NCI-H1436 treated with DMSO at 0.1 percent for 48 hours (cell line): ENCODE measurements at places on chromosomes 16 and 17.

GRCh38 chr16:74372369-74372768 is 3.7 kb upstream of the NPIPB15 start:
- DNase-seq: no peak

DNA sequence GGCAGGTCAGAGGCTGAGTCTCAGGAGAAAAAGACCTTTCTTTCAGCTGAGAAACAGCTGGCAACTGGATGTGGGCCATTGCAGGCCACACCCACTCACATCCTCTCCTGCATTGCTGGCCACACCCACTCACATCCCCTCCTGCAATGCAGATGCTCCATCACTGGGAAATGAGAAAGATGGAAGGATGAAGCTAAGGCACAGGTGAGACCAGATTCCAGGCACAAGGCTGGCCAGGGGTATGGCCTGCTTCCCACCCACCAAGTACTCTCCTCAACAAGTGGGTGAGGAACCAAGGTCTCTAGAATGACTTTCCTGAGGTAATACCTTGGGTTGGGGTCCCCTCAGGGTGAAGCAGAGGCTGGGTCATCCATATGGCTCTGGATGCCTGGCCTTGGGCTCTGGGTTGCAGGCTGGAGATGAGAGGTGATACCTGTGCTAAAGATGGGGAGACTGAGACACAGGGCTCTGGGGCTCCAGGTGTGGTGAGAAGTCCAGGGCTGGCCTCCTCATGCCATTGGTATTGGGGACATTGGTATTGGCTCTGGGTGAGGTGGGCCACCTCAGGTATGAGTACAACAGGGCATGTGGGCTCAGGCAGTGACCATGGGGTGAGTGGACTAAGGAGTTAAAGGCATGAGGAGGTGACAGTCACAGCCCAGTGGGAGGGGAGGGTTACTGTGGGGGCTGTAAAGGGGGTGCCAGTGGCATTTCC is 1726.8 kb downstream of the TP53TG3F start:
- no peak for DNase-seq

DNA sequence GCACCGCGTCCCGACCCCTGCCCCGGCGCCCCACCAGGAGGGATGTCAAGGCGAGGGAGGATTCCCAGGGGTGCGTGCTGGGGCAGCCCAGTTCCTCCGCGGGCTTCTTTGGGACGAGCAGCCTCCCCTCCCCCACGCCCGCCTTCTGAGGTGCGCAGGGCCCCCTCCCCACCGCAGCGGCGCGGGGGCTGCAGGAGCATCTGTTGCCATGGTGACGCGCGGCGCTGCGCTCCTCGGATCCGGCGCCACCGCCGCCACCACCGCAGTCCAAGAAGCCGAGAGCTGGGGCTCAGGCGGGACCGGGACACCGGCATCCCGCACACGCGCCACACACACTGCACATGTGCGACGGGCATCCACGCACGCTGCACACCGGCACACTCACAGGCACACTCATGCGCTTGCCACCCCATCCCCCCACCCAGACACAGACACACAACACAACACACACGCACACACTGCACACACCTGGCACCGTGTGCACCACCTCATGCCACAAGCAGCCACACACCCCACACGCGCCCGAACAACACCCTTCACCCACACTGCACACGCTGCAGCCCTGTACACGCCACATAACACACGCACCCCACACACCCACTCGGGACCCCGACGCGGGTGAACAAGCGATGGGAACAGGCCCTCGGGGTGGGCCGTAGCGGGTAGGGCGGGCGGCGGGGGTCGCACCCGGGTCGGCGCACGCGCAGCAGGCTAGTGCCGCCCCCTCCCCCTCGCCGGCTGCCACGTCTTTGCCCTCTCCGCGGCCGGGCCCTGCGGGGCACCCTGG is 17.0 kb downstream of the ENPP7 start:
- DNase-seq: no peak

- DNase-seq: no peak
These were observed 1.1 kb downstream of the CHTF8 start for GRCh38 chr16:69131167-69131838.

GRCh38 chr17:82297280-82297713 is 20.1 kb downstream of the CD7 start:
- no peak for DNase-seq

GRCh38 chr17:75124041-75124818 is 7.3 kb downstream of the NT5C start:
- DNase-seq: peak; percentile 40

- no peak for DNase-seq
These were observed 10.0 kb downstream of the BAIAP2 start for GRCh38 chr17:81044764-81045589.

GRCh38 chr17:77701996-77702395 is 256.5 kb upstream of the TNRC6C start:
- DNase-seq: no peak

GRCh38 chr17:55318081-55318480 is 53.3 kb downstream of the HLF start:
- DNase-seq: no peak

DNA sequence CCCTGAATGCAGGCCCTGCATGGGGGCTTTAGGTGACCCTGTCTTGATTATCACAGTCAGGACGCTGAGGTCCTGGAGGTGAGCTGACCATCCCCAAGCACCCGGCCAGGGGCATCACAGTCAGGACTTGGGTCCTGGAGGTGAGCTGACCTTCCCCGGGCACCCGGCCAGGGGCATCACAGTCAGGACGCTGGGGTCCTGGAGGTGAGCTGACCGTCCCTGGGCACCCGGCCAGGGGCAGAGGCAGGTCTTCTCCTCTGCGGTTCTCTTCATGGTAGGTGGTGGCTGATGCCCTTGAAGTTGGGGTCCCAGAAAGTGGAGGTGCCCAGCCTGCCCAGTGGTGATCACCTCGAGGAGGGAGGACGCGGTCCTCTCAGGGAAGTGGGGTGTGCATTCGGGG is 36.2 kb upstream of the GSE1 start:
- no peak for DNase-seq

GRCh38 chr17:70017112-70017511 is 57.9 kb upstream of the KCNJ16 start:
- DNase-seq: no peak

DNA sequence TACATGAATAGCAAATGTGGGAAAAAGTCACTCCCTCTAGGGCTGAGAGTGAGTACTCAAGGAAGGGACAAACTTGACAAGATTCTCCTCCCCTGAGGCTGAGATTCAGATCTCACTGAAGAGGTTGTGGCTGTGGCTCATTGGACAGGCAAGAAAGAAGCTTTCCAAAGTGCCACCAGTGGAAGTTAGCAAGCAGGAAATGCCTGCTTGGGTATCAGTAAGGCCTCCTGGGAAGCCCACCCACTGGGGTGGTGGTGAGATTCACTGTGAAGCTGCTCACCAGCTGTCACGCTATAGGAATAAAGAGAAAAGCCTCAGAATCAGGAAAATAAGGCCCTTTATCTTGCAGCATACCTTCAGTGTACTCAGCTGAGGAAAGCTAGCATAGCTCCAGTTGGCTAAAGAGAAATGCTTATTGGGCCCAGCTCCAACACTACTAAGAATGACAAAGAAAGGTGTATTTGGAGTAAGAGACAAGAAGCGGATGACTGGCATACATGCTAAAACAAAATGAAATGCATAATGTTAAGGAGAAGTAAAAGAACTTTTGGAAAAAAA is 274.4 kb upstream of the TOM1L1 start:
- DNase-seq: no peak

- no peak for DNase-seq
These were observed 17.2 kb downstream of the CD7 start for GRCh38 chr17:82300228-82300627.

- DNase-seq: no peak
These were observed 25.4 kb downstream of the PCTP start for GRCh38 chr17:55776271-55776670.

DNA sequence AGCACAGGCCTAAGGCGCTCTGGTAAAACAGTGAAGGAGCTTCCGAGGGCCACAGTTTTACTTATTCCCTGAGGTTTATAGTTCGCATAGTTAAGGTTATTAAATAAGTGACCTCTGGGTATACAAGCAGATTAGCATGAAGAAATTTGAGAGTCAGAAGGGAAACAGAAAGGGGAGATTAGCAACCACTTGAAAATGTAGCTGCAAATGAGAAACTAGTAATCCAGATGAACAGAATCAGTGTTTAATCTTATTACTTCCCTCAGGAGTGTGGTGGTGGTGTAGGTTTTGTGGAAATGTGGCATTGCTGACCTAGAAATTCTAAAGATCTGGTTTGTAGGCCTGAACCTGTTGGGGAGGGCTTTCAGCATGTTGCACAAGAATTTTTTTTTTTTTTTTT is 130.4 kb downstream of the CCDC182 start:
- no peak for DNase-seq

DNA sequence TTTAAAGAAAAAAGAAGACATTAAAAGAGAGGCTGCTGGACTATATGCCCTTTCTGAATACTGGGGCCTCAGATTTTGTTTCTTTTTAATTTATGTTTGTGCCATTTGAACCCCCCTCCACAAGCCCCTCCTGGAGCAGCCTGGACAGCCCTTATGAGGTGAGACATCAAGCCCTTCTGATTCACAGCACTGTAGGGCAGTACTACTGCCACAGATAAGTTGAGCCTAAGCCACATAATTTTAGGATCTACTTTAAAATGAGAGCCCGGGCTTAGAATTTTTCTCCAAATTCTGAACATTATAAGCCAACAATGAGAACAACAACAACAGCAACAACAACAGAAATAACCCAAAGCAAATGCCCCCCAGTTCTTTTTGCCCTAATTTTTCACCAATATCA is 256.9 kb upstream of the SALL1 start:
- DNase-seq: no peak

- no peak for DNase-seq
These were observed 144.0 kb upstream of the CIBAR2 start for GRCh38 chr16:85256190-85256739.

DNA sequence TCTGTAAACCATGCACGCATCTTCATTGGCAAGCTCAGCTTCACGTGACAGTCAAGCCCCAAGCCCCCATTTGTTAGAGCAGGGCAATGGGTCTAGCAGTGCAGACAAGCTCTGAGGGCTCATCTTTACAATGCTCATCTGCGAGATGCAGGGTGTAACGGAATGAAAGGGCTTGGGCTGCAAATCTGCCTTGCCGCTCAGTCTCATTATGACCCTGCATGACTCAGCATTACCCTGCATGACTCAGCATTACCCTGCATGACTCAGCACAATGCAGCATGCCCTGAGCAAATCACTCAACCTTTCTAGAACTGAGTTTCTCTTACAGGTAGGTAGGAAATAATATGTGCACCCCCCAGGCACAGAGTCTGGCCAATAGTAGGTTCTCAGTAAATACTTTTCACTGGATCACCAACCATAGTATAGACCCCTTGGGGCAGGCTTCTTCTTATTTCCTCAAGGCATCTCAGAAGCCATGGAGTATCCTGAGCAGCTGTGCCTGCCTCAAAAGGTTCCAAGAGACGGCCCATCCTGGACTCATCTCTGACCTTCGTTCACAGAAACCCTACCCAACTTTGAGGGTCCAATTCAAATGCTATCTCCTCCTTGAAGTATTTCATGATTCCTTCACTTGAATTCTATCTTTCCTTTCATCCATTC is 391.3 kb upstream of the CDH5 start:
- no peak for DNase-seq

DNA sequence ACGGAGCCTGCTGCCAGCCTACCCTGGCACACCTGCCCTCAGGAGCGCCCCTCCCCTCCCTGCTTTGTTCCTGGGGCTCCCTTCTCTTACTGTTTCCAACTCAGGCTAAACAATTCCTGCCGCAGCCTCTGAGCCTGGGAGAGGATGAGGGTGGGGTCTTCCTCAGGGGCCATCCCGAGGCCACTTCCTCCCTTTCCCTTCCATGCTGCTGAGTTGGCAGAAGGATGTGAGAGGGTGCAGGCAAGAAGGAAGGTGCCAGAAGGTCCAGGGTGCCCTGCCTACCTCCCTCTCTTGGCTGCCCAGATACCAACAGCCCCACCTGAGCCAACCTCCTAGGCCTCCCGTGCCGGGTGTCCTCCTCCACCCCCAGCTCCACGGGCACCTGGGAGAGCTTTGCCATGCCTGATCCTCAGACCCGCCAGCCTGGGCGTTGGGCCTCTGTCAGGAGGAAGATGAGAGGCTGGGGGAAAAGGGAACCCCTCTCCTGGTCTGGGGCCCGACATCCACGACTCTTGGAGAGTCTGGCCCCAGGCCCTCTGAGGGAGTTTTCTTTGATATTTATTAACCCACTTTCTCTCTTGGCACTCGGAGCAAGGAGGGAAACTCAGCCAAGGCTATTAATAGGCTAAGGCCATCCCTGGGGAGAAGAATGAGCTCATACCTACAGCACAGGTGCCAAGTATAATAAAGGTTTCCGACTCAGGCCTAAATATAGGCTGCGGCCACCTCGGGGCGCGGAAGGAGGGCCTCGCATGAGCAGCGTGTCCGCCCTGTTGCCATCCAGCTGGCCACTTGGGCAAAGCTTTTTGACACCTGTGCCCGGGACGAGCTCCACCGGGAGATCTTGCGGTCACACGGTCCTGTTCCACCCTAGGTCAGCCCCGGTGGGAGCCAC is 232.0 kb downstream of the ENGASE start:
- no peak for DNase-seq

DNA sequence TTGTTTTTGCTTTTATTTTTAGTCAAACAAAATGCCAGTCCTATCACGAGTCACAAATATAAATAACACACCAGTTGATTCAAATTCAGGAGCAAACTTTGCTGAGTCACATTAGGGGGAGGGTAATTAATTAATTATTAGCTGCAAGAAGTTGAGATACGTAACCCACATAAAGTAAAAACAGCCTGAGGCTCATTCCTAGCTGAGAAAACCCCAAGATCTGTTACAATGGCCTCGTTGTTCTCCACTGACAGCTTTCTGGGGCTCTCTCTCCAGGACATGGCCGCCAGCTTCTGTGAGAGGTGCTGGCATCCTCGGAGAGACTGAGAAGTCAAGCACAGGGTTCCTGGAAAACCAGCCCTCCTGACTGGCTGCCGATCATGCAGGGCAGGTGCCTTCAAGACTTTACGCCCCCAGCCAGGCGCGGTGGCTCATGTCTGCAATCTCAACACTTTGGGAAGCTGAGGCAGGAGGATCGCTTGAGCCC is 11.1 kb downstream of the RAB40B start:
- no peak for DNase-seq

DNA sequence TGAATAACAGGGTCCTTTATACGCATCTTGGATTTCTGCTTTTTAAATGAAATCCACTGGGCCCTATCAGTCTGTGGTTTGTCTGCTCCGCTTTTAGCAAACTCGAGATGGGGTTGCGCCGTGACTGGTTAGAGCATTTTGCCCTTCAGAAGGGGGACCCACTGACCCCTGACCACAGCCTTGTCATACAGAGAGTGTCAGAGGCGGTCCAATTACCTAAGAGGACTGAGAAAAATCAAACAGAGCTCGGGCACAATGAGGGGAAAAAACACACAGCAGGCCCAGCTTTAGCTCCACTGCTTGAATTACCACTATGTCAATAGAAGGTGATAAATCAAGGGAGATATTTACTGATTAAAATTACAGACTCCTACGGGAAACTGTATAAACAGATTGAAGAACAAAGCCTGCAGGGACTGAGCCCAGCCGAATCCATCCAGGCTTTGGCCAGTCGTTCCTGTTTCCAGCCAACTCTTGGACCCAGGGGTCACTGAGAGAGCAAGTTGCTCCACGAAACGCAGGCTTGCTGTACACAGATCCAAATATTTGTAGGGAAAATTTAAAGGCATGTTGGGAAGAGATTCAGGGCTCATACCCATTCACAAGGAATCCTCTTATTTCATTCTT is 131.9 kb upstream of the ZFHX3 start:
- no peak for DNase-seq
